ENCODE measurements at places on chromosomes 5 and 9.

DNA sequence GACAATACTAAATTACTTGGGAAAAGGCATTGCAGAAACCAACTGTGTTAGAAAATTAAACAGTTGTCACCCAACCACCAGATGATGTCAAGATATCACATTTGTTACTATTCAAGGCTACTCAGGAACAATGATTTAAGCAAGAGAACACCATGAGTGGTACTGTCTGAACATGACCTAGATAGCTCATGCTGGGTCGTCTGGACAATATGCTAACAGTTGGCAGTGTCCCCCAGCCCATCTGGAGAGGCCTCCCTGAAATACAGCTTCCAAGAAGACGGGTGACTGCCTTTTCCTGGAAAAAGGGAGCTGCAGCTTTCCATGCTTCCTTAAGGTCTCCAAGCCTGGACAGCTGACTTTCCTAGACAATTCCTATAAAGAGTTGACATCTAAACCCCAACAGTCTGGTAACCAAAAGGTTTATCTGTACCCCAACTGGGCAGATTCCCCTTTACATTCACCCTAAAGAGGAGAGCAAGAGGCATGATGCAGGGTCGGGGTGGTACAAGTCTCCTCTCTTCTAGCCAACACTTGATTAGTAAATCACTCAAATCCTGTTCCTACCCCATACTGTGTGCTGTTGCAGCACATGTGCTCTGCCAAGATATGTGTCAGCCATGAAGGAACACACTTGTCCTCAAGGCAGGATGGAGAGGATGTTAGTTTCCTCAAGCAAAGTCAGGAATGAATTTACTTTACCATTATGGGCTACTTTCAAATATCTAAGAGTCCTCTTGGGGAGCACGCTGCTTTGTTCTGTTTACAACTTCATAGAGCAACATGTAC lies 433.0 kb downstream of the PDE4D start:
- DNase-seq: no peak

DNA sequence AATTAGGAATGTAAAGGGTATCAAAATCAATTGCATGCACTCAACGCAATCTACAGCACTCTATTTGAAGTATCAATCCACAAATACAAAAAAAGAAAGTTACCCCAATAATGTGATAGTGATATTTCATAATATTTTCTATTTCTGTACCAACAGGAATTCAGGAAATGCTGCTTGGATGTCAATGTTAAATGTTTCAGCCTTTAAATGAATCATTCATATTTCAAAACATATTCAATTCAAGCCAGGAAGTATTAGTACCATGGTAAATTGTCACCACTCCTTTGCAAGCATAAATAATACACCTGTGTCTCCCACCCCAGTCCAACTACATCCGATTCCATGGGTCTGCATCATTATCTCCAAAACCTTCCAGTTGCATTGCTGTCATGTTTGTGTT lies 1185.5 kb upstream of the CDH18 start:
- DNase-seq: no peak

GRCh38 chr9:105475302-105475701 lies 27.5 kb downstream of the FSD1L start:
- no peak for DNase-seq

DNA sequence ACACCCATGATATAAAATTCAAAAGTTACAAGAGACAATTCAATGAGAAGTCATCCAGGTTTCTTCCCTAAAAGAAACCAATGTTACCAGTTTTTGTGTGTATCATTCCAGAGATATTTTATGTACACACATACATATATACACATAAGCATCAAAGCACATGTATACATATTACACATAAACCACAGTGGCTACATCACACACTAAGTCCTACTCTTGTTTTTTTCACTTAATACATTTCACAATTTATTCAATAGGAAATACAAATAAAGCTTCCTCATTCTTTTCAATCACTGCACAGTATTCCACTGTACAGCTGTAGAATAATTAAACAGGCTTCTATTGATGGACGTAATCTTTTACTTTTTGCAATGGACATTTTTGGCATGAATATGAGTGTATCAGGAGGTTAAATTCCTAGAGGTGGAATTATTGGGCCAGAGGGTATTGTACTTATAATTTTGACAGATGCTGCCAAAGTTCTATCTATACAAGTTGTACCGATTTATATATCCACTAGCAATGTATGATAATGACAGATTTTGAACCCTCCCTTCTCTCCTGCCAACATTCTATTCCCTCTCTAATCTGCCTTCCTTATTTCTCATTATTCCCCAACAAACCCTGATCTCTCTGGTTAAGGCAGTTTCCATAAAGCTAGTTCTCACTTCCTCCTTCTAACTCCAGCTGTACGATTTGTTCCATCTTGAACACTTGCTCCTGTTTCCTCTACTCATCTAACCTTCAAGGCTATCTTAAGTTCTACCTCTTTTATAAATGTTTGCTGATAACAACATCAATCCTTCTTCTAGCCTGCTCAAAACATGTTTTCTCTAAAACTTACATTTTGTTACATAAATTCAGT lies 35.2 kb downstream of the MRPS27 start:
- no peak for DNase-seq

DNA sequence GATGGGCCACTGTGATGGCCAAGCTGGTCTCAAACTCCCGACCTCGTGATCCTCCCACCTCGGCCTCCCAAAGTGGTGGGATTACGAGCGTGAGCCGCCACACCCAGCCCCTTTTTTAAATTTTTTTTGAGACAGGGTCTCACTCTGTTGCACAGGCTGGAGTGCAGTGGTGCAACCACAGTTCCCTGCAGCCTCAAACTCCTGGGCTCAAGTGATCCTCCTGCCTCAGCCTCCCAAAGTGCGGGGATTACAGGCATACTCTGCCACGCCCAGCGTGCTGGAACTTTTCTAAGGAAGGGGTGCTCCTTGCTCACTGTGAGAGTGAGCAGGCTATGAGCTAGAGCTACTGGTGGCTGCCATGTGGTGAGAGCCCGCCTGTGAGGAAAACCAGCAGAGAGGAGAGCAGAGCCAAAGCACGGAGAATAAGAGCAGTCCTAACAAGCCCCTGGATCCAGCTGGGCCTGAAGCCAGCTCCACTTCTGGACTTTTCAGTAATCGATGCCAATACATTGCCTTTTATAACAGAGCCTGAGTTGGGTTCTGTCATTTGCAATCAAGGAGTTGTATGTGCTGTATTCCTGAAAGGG lies 75.5 kb upstream of the UNC5A start:
- DNase-seq: no peak

DNA sequence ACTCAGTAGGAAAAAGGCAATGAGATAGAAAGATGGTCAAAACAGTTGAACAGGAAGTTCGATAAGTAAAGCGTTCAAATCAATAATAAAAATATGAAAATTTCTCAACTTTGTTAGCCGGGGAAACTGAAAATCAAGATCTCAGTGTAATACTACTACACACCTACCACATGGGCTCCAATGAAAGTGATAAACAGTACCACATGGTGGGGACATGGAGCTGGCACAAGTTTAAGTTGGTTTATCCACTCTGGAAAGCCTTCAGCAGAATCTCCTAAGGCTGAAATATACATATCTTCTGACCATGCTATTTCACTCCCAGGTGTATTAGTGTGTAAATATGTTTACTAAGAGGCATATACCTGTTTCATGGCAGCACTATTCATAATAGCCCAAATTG lies 126.8 kb downstream of the NXNL2 start:
- no peak for DNase-seq

- DNase-seq: no peak
Observed at GRCh38 chr9:105993921-105994715, 299.8 kb downstream of the TMEM38B start.

DNA sequence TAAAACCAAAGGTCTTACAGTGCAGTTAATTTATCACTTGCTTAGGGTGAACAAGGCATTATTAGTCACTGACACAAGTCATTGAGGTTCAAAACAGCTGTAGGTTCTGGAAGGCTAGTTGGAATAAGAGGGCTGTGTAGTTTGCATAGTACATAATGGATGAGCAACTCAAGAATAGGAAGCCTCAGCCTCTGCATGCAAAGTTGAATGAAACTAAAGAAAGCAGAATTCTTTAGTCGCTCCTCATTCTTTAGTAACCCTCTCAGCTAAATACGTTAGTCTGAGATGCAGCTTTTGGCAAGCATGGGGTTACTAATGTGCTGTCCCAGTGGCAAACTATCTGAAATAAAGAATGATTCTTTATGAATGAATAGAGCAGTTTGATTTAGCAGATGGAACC lies 74.2 kb downstream of the ADGRV1 start:
- no peak for DNase-seq

GRCh38 chr5:93601802-93602155 lies 18.8 kb downstream of the NR2F1 start:
- no peak for DNase-seq

DNA sequence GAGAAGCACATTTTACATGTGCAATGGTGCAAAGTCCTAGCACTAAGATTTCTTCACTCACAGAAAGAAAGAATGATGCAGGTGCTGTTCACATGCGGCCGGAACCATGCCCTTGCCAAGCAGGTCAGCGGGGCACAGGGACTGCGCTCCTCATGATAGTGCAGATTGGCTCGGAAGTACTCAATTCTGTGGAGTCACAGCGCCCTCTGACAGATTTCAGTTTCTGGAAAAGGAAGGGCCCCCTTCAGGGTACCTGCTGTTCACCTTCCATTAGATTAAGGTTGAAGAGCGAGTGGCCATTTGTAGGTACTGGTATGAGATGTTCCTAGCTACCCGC lies 75.7 kb downstream of the TMC1 start:
- no peak for DNase-seq

DNA sequence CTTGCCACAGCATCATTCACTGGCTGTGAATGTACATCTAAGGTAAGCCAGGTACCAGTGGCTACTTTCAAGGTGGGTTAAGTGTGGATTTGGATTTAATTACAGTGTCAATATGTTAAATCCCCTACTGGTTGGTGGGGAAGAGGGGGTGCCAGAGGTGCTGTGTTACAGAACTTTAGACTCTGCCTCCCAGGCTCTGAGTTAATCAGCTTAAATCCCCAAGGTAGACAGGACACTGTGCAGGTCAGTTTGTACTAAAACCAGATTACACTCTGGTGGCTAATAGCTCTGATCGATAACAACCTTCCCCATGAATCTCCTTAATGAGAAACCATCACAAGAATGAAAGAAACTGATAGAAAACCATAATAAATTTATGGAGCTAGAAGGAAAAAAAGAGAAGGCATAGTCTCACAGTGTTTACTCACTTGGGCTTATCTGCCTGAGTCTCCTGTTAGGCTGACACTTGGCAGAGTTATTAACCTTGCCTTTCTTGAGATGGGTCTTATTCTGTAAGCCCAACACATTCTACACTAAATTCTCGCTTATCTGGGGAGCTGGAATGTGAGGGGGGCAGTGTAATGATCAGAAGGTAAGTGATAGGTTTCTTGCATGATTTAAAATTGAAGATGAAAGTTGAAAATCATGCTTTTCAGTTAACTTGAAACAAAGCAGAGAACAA lies 106.8 kb downstream of the LMNB1 start:
- no peak for DNase-seq

- peak; percentile 12 for DNase-seq
Observed at GRCh38 chr9:115373000-115373709, 255.2 kb upstream of the TNC start.

GRCh38 chr5:127647361-127647958 lies 1.4 kb upstream of the CTXN3 start:
- DNase-seq: no peak

DNA sequence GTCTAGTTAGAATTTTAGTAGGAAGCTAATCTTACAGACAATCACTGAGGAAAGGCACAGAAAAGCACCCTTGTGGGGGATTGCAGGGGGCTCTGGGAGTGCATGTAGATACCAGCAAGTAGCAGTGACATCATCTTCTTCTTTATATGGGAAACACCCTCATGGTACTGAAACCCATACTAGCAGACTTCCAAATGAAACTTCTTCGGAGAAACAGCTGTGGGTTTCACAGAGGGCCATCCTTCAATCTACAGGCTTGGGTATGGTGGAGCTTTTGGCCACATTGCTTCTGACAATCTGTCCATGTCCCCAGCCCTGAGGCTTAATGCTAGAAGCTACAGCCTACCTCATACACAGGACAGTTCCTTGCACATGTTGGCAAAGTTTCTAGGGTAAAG lies 165.2 kb upstream of the NFIB start:
- no peak for DNase-seq

DNA sequence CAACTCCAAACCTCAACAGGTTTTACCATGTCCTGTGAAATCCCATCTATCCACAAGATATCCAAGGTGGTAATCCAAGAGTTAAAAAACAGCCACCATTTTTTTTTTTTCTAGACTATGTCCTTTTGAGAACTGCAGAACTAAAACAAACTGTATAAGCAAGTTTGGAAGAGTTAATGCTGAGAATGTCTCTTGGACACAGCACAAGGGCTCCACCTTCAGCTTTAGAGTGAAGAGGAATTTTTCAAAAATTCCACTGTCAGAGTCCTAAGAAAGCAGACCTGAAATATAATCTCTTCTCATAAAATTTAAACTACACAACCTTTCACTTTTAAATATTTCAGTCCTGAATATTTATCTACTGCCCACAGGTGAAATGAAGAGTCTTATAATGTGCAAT lies 167.8 kb upstream of the CCNG1 start:
- no peak for DNase-seq

DNA sequence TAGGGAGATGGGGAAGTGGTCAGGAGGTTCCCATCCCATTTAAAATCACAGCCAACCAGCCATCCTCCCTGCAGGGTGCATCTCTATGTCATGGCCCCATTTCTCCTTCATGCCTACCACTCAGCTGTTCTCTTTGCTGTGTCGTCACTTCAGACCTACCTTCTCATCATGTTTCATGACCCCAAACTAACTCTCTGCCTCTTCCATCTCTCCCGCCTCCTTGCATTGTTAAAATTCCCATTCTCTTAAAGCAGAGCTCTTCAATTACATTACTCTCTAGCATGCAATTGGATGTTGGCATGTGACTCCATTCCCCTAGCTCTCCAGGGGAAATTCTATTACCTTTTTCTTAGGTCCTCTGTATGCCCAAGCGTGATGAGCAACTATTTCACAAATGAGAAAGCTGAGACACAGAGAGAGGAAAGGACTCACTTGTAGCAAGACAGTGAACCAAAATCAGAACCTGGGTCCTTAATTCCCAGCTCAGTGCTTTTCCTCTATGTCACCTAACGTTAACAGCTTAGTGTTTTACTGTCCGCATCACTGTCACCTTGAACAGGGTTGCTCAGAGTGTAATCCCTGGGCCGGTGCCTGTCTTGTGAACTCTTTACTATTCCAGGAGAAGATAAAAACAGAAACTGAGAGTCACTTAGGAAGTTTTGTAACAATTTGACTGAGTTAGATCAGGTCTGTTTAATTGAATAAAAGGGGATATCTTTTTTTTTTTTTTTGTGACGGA lies 28.1 kb downstream of the PDE6A start:
- no peak for DNase-seq

GRCh38 chr9:114282507-114282906 lies 40.4 kb upstream of the ORM1 start:
- DNase-seq: no peak

GRCh38 chr5:7671381-7671993 lies 179.4 kb downstream of the CFAP90 start:
- no peak for DNase-seq

DNA sequence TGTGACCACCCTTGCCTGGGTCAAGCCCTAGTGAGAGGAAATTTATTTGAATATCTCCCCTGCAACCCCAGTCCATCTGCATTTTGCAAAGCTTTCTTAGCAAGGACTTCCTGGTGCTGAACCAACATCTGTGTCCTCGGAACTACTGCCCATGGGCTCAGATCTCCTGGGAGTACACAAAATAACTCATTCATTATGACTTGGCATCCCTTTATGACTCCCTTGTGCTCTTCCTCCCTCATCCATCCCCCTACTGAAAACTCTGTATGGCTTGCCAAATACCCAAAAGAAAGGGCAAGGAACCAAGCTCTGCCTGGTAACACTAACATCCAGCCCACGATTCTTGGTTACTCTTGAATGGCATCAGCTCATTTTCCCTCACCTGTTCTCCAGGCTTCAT lies 368.5 kb downstream of the NTRK2 start:
- DNase-seq: no peak

- no peak for DNase-seq
Observed at GRCh38 chr5:151896031-151896691, 28.5 kb downstream of the GLRA1 start.

All from GM10248 (cell line).